RWPE1 (cell line): ENCODE measurements at places on chromosomes 5 and 9.
A peak's percentile ranks its signal among the peaks of the same experiment; 100 is the strongest.

DNA sequence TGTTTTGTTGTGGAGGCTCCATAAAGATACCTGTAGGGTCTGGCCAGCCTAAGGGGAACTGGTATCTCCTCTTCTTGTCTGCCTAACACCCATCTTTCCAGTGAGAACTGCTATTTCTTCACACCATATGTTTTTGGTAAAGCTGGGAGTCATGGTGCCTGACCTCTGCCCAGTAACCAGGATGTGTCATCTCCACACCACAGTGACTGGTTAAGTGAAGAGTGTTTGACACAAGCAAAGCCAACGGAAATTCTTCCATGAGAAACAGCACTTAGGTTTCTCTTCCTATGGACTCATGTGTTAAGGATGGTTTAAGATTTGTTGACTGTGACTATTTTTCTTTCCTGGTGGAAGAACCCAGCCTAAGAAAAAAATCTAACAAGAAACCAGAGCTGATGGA, 111.5 kb downstream of the HTR4 start:
- no peak for DNase-seq

DNA sequence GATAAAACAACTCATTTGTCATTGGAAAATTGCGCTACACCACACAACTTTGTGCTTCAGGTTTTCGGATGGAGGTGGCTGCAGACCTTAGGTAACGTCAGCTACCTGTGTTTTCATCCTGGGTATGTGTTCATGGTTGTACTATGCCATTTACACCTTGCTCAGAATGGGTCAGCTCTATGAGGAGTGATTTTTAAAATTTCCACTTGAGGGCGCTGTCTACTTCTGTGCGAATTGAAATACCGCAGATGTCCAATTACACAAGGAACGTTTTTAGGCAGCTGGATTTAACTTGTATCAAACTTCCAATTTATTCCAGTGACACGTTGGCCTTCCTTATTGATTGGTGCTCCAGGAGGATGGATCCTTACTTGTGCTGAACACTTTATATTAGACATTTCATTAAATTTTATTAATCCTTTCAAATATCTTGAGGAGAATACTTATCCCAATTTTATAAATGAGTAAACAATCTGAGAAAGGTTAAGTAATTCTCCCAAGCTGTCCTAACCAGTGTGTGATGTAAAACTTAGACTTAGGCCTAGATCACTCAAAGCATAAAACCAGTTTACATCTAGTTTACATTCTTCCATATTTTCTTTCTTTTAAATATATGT, 23.4 kb downstream of the DMRTA1 start:
- peak; percentile 50 for DNase-seq

DNA sequence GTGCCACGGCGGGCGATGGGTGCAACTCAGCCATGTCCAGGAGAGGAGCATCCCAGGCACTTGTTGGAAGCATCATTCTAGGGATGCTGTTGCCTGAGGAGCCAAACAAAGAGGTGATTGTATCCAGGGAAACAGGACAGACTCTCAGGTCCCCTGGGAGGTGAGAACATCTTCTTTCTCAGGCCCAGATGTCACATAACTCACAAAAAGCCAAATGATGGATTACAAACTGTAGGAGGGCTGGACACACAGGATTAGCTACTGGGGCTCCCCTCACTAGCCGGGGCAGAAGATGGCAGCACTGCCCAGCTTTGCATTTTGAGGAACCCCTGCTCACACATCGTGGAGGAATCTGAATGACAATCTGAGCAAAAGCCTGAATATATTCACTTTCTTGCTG, 64.7 kb upstream of the NFIL3 start:
- no peak for DNase-seq

- no peak for DNase-seq
Observed at GRCh38 chr5:60362158-60362557, 337.8 kb downstream of the DEPDC1B start.

GRCh38 chr5:161312882-161313281, 233.6 kb downstream of the GABRB2 start:
- no peak for DNase-seq

DNA sequence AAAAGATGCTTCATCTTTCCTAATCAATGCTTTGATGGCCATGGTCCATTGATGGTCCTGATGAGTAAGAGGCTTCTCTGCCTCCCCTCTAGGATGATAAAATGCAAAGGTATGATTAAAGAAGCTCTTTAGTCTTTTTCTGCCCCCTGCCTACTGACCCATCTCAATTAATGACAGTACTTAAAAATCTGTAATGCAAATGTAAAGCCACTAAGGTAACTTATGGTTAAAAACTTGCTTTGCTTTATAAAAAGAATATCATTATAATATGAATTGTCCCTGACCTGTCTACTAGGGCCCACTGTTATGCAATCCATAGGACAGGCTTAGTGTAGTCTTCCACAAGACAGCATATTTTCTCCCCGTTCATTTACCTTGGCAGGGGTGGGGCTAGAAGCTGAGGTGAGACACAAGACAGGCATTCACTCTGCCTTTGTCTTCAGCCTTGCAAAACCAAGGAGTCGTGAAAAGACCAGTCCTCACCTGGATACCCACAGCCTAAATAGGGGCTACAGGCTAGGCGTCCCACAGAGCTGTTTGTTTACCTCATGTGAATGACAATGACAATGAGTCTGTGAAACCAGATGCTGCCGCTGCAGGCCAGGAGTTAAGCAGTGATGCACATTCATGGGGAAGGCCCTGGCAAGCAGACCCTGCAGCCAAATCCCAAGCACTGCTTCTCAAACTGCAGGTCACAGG, 60.4 kb downstream of the BNC2 start:
- DNase-seq: peak; percentile 44

GRCh38 chr9:134598884-134599245, 42.7 kb upstream of the COL5A1 start:
- DNase-seq: no peak

DNA sequence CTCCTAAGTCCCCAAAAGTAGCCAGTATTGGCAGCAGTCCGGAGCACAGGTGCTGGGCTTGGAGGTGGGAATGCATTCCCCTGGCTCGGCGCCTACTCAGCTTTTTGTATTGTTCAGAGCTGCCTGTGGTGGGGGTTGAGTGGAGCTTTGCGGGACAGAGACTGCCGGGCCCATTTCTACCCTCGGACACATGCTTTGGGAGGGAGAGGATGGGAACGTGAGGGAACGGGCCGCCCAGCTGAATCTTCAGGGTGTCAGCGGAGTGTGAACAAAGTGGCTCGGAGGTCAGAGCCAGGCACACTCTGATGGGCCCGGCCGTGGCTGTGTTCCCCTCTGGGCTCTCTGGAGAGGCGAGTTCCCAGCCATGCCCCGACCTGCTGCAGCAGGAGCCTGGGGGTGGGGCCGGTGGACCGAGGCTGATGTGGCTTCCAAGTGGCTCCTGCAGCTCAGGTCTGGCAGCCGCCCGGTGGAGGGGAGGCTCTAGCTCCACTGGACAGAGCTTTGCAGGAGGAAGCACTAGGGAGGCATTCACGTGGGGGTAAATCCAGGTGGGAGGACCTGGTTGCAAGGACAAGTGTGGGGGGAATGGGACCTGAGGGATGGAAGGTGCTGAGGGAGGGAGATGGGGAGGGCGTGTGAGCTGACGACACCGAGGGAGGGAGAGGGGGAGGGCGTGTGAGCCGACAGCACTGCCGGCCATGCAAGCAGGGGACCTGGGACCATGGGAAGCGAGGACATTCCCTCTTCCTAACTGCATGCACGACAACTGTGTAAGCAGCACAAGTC, 31.1 kb upstream of the SLC6A3 start:
- DNase-seq: no peak

GRCh38 chr9:95724253-95724991, 151.1 kb upstream of the ERCC6L2 start:
- DNase-seq: no peak

DNA sequence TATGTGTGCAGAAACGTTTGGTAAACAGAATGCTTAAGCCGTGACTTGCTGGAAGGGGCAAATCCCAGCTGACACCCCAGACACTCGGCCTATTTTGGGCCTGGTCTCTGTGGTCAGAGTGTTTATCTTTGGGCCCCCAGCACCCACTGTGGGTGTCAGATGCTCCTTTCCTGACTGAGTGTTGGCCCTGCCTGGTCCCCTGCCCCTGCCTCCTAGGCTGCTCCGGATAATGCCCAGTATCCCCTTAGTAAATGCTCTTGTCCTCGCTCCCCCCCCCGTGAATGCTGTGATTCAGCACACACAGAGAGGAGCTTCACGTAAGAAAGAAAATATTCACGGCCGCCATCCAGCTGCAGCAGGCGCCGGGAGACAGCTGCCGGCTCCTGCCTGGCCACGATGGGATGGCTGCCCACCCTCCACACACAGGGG, 11.3 kb upstream of the ANGPTL2 start:
- no peak for DNase-seq

- DNase-seq: no peak
Observed at GRCh38 chr5:10576790-10577189, 12.9 kb downstream of the ANKRD33B start.

DNA sequence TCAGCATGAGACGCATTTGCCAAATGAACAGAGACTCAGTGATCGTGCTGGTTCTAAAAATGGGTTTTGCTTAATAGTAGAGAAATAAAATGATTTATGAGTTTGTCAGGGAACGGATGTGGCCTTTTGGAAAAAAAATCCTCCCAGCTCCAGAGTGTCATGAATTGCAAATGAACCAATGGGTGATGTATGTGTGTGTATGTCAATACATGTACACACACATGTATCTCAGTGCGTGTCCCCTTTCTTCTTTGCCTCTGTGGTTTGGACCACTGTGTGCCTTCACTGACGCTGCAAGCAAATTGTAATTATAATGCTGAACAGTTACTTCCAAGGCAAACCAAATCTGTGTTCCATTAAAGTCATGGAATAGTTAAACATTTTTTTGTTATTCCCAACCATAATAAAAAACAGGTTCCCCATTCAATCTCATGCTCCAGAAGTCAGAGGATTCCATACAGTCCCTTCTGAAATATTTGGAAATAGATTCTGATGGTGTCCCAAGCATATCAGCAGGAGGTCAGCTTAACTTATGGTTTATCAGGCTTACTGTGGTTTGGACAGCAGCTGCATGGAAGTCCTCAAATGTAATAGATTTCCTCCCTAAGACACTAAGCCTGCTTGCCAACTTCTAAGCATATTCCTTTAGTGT, 630.5 kb downstream of the ACTL7B start:
- DNase-seq: no peak

DNA sequence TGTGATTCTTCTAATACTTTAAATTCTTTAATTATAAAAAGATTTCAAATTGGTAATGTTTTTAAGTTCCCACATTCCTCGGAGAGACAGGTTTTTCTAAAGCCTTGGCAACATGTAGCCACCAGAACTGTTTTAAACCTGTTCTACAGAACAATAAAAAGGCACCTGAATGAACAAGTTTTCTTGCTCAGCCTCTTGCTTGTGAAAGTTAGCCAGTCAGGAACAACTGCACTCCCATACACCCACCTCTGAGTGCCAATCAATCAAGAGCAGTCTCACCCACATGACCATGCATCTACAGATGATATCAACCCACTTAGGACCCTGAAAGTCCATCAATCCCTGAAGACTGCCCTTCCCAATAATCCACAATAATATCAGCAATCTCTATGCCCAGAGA, 62.3 kb downstream of the AP3B1 start:
- DNase-seq: peak; percentile 13

DNA sequence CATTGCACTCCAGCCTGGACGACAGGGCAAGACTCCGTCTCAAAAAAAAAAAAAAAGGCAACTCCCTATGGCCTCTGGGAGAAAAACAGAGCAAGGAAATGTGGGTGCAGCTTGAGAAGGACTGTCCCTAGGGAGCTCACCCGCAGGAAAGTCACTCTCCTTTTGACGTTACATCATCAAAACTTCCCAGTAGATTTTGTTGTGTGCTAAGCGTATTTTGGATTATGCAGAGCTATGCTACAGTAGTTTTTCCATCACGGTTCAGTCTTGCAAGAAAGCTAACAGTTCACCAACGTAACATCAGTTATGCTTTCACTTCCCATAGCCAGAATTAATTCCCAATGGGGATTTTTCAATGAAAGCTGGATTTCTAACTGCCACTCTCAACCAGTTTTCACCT, 138.8 kb downstream of the HSD17B3 start:
- no peak for DNase-seq

DNA sequence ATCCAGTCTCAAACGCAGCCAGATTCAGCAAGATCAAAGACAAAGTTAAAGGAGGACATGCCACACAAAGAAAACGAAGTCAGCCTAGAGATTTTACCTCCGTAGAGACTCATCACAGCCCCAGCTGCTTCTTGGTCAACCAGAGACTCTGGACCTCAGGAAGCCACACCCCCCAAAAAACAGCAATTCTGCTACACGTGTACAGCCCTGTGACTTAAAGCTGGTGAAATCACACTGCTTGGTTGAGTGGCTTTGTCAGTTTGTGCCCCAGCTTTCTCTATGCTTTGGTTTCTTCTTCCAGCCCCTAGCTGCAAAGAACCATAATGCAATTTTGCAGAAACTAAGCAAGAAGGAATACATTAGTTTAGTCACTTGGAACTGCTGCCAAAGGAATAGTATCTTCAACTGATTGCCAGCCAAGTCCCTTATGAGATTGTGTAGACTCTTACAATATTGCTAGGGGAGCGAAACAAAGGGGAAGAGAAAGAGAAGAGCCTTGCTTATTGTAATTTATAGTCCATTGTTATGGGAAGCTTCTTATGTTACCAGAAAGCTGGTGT, 158.8 kb upstream of the ZNF462 start:
- no peak for DNase-seq
